Stimulated activated CD8-positive, alpha-beta memory T cell treated with anti-CD3 and anti-CD28 coated beads, Interleukin-15, amount 100 ng/mL, for 4 hours (primary cell): ENCODE measurements at places on chromosomes 5 and 9.

DNA sequence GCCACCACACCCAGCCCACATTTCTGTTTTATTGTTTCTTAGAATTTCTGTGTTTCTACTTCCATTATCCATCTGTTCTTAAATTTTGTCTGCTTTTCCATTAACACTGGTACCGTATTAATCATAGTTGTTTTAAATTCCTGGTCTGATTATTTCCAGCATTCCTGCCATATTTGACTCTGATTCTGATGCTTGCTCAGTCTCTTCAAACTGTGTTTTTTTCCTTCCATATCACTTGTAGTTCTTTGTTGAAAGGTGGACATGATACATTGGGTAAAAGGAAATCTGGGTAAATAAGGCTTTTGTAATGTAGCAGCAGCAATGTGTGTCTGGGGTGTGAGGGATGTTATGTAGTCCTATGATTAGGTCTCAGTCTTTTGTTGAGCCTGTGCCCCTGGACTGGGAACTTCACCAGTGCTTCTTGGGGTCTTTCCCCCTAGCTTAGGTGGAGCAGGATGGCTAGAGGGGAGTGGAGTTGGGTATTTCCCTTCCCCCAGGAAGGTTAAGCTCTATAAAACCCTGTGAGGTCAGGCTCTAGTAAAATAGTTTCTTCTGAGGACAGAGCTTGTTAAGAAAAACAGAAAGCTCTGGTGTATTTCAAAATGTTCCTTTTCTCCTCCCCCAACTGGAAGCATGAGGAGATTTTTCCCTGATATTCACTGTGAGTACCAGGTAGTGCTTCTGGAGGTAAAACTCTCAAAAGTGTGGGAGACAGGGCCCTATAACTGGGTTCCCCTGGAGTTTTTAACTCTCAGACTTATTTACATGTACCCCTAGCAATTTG lies 10.1 kb upstream of the TMOD1 start:
- no peak for DNase-seq

DNA sequence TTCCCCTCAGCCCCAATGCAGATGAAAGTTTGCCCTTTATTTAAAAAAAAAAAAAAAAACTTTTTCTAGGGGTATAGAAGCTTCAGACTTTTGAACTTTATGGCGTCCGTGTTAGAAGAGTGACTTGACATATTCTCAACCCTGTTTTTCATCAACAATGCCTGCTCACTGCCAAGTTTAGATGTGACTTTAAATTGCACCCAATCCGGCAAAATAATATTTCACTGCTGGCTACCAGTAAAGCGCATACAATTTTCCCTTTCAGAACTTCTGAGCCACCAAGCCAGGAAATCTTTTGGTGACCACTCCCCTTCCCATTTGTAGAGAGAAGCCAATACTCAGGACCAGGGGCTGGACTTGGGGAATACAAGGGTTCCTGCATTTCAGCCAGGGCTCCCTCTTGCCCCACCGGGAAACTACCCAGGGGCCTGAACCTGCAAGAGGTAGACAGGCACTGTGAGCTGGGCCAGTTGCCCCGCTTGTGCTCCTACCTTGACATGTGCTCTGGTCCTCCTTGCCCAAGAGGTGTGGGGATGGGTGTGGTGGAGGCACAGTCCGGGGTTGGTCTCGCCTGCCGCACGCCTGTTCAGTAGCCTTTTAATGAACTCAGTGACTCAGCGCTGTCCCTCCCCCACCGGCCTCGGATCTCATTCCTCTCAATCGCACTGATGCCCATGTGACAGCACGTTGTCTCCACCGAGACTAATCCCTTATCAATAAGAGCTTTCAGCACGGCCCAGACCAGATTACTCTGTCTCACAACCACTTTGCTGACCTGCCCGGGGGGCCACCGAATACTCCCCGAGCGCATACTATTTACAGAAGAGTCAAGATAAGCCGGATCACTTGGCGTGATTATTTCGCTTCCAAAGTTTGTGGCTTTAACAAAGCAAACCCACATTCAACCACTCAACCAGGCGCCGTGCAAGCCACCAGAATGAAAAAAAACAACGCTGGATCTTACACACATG lies 226.4 kb downstream of the DCP2 start:
- no peak for DNase-seq

DNA sequence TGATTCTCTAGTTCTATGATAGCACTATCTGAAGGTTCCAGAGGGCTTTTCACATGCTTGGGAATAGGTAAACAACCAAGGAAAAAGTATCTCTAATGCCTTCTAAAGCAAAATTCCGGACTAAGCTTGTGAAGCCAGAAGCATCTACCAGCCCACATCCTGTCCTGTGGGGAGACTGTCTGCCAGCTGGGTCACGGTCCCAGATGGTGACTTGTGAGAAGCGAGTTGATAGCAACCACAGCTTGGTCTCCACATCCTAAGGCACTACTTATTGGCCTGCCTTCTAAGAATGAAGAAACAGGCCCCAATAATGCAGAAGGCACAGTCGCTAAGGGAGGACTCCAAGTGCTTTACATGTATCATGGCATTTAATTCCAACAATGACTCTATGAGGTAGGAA lies 184.1 kb upstream of the ADRA1B start:
- no peak for DNase-seq

DNA sequence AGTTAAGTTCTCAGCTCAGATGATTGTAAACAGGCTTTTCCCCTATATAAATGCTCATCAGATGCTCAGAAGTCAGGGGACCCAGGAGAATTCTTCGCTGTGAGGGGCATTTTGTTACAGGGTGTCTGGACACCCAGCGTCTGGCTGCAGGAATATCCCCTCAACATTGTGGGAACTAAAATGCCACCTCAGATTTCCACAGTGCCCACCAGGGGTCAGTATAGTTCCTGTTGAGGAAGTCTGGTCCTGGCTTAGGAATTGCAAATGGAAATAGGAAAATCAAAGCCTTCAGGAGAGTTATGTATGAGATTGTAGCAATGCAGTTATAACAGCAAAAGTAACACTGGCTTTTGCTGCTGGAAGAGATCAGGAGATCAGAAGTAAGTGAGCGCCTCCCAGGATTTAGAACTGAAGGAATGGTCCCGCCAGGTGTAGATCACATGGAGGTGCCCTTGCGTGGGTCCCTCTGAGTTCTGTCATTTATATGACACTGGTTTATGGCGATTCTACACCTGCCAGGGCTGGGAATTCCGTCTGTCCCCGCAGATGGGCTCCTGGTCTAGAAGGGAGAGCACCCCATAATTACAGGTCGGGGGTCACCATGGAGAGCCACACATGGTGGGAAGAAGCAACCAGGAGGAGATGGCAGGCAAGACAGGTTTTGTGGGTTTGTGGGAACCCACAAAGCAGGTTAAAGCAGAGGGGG lies 47.1 kb upstream of the CTSL start:
- no peak for DNase-seq

GRCh38 chr5:105619725-105620124 lies 2051.0 kb downstream of the EFNA5 start:
- no peak for DNase-seq

GRCh38 chr5:159459951-159460538 lies 129.8 kb upstream of the IL12B start:
- no peak for DNase-seq
